Activated naive CD4-positive, alpha-beta T cell treated with Interleukin-2 at 50 U/mL for 16 hours (primary cell): ENCODE measurements at places on chromosomes 5 and 9.

GRCh38 chr5:132364319-132364718 lies 5.2 kb upstream of the SLC22A5 start:
- no peak for DNase-seq

- DNase-seq = no peak
Measured at GRCh38 chr9:132414731-132415130, 4.7 kb downstream of the CFAP77 start.

DNA sequence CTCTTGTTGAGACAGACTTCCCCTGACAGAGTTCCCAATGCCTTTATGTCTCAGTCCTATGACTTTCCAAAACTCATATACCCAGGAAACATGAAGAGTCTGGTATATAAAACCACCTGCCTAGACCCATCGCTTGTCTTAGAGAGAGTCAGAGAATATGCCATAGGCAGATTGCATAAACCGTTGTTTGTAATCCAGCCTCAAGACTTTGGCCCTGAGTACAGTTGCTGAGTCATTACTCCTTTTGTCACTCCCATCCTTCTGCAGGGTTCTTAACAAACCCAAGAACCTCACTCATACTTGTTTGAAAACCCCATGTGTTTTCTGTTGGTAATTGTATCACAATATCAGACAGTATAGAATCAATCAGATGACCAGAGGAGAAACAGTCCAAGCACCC lies 616.3 kb downstream of the SLCO4C1 start:
- DNase-seq = no peak

DNA sequence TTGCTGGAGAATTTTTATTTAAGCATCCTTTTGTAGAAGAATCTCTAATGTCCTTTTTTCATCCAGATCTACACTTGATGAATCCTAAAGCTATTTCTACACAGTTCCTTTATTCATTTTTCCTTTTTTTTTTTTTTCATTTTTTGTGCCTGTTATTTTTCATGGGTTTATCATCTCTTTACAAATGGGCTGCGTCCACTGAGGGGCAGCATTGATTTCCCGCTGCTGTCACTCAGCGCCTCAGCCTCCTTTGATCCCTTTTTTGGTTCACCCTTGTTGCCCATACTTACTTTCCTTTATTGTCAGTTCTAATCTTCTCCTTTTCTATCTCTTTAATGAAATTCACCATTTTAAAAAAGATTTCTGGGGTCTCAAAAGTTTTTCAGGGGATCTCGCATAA lies 5.7 kb upstream of the MSMP start:
- DNase-seq = no peak

DNA sequence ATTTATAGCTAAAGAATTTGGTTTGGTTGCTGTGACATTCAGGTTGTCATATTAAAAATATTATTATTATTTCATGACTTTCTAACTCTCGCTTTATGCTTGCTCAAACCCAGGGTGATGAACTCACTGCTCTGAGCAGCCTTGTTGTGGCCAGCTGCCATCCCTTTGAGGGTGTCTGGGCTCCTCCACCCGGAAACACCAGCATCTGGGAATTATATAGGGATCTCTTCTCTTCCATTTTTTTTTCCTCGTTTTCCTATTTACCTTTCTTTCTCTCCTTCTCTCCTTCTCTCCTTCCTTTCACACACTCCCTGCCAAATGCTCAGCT lies 355.8 kb upstream of the SMARCA2 start:
- DNase-seq = no peak

GRCh38 chr5:102802708-102803458 lies 47.8 kb downstream of the PAM start:
- no peak for DNase-seq

- no peak for DNase-seq
Measured at GRCh38 chr9:11792870-11793269, 900.3 kb upstream of the TYRP1 start.

- DNase-seq = no peak
Measured at GRCh38 chr5:115494570-115495289, 49.8 kb downstream of the FEM1C start.

- DNase-seq = no peak
Measured at GRCh38 chr9:92003308-92004044, 53.4 kb upstream of the ROR2 start.

- DNase-seq = no peak
Measured at GRCh38 chr5:88539026-88539425, 270.4 kb upstream of the TMEM161B start.

DNA sequence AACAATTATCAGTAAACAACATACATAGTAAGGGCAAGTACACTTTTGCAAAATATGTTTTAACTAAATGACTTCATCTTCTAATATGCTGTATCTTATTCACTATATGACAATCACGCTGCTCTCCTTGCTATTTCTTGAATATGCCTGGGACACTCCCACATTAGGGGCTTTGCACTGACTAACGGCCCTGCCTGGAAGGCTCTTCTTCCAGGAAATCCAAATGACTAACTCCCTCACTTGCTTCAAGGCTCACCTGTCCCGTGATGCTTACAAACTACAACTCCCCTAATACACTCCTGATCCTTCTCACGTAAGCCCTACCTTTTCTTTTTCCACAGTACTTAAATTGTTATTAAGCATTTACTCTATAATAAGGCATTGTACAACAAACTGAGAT lies 10.6 kb downstream of the ERP44 start:
- DNase-seq = peak; percentile 24

DNA sequence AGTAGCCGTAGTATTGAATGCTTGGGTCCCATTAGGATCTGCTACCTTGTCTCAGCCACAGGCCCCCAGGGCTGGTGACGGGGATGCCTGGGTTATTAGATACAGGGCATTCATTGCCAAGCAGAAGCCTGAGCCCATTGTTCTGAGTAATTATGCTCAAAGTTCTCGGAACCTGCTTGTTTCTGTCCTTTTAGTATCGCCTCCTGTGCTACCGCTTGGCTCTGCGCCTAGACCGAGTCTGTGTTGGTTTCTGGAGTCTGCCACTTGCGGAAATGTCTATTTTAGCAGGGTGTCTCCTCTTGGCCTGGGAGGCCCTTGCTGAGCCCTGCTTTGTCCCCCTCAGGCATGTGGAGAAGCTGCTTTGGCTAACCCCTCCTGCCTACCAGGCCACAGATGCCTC lies 506.1 kb downstream of the BNC2 start:
- DNase-seq = no peak

GRCh38 chr9:135555203-135555602 lies 6.4 kb upstream of the PAEP start:
- no peak for DNase-seq

GRCh38 chr5:102910240-102911226 lies 155.4 kb downstream of the PAM start:
- DNase-seq = no peak

DNA sequence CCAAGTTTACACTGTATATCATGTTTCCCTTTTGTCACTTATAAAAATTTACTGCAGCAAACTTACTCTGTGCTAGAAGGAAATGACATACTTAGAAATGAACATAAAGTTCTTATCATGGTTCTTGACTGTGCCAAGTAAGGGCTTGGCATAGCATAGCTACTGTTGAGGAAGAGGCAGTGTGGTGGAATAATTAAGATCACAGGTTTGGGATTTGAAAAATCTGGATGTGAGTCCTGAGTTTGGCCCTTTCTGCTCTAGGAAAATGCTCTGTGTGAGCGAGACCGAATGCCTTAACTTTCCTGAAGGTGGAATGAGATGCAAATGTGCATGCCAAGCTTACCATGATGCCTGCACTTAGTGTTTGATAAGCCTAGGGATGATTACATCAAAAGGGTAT lies 99.5 kb downstream of the INSYN2B start:
- no peak for DNase-seq

DNA sequence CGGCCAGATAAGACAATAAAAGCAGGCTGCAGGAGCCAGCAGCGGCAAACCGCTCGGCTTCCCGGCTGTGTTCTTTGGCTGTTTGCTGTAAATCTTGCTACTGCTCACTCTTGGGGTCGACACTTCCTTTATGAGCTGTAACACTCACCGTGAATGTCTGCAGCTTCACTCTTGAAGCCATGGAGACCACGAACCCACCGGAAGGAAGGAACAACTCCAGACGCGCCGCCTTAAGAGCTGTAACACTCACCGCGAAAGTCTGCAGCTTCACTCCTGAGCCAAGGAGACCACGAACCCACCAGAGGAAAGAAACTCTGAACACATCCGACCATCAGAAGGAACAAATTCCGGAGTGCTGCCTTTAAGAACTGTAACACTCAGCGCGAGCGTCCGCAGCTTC lies 451.7 kb downstream of the AGTPBP1 start:
- DNase-seq = no peak

DNA sequence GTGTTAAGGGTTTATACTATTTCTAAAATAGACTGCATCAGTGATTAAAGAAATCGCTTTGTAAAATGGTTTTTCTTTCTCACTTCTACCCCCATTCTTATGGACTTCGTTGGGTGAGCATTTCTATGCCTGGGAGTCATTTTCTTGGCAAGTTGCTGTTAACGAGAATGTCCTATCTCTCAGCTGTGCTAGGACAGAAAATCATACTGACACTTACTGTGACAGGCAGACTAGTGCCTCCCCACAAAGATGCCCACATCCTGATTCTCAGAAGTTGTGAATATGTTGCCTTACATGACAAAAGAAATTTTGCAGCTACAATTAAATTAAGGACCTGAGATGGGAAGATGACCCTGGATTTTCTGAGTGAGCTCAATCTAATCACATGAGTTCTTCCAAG lies 65.1 kb upstream of the NMUR2 start:
- DNase-seq = no peak

- DNase-seq = no peak
Measured at GRCh38 chr9:109705515-109705914, 74.5 kb upstream of the PALM2AKAP2 start.

GRCh38 chr5:66143473-66144073 lies 527 bp upstream of the SREK1 start:
- no peak for DNase-seq

DNA sequence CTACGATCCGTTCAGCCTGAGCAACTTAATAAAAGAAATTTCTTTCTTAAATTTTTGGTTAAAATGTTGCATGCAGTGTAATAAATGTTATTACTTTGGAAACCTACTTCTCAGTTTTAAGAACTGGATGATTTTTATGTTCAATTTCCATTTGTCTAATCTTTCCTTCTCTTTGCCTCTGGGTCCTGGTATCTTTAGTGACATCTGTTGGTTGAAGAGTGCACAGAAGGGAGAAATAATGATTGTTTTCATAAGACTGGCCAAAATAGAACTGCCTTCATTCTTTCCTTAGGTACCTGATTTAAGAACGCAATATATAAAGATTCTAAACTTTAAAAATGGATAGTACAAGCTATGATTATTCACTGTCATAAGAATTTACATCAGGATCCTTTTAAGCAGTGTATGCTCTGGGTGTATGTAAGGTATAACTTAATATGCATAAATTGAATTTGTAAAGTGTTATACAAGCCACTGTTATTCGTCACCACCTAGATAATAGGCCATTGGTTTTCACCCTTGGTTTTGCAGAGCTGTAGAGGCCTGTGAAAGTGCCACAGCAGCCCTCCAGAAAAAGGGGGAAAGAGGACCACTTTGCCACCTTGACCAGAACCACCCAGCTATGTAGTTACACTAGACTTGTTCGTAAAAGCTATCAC lies 82.8 kb upstream of the TLX3 start:
- DNase-seq = no peak

- DNase-seq = no peak
Measured at GRCh38 chr9:8627976-8628679, 828.5 kb upstream of the DMAC1 start.

GRCh38 chr5:68834491-68834981 lies 259.3 kb upstream of the SLC30A5 start:
- no peak for DNase-seq

- no peak for DNase-seq
Measured at GRCh38 chr9:127098916-127099553, 23.4 kb downstream of the ANGPTL2 start.

DNA sequence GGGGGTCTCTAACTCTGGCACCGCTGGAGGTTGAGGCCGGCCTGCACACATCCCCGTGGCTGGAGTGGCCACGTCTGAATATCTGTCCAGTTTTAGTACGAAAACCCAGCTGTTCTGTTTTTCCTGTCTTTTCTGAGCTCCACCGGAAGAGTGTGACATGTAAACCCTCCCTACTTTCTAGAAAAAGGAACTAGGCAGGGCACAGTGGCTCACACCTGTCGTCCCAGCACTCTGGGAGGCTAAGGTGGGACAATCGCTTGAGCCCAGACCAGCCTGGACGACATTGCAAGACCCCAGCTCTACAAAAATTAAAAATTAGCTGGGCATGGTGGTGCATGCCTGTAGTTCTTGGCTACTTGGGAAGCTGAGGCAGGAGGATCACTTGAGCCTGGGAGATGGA lies 8.2 kb upstream of the PHYKPL start:
- DNase-seq = no peak

DNA sequence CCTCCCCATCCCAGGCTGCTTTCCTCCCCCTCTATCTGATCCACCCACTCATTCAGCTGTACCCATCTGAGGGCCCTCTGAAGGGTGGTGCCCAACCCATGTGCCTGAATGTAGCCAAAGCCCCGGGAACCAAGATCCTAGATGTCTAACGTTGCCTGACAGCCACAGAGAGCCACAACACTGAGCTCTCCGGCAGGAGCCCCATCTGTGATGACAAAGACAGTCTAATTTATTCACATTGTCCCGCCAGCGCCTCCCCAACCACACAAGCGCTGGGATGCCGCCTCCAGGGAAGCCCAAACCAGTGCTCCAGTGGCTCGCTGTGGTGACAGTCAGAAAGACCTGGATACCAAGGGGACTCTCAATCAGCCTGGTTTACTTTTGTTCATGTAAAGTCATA lies 8.4 kb downstream of the IGFBPL1 start:
- DNase-seq = no peak

DNA sequence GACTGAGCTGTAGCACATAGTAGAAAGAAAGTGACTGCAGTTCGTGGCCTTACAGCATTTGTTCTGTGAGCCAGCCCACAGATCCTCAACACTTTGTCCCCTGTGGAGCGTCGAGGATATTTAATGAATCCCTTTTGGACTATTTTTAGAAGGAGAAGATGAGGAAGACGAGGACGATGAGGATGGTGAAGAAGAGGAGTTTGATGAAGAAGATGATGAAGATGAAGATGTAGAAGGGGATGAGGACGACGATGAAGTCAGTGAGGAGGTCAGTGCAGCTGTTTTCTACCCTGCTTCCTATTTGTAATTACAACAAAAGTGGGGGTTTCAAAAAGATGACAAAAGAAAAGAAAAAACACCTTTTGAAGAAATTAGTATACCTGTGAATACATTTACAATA lies 28.0 kb downstream of the ANP32B start:
- no peak for DNase-seq

DNA sequence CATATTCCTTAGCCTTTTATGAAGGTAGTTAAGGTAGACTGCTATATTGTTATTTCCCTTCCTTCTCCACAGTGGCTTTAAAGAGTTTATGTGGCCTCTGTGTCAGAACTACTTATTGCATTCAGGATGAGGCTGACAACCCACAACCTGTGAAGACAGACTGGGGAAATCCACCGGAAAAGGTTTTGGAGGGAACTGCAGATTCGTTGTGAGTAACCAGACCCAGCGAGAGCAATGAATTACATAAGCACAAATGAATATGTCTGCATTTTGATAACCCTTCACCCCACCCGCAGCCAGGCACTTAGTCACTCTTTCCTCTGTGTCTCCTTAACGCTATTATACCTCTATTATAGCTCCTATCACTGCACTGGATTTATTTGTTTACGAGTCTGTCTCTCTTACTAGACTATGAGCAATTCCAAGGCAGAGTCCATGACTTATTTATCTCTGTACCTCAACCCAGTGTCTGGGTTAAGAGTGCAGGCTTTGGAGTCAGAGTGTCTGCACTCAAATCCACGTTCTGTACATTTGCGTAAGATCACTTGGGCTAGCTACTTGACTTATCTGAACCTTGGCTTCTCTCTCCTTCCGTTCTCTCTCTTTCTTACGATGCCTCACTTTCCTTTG lies 19.2 kb downstream of the KCTD16 start:
- DNase-seq = peak; percentile 82
